ENCODE measurements at places on chromosomes 13 and 19.

GRCh38 chr13:97359181-97360057 is 74.5 kb upstream of the RAP2A start:
- DNase-seq: peak; percentile 40

DNA sequence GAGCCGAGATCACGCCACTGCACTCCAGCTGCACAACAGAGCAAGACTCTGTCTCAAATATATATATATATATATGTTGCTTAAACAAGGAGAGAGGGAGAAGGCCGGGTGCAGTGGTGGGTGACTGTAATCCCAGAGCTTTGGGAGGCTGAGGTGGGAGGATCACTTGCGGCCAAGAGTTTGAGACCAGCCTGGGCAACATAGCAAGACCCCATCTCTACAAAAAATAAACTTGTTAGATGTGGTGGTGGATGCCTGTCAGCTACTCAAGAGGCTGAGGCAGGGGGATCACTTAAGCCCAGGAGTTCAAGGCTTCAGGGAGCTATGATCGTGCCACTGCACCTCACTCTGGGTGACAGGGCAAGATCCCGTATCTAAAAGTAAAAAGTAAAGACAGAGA is 5.3 kb upstream of the HSD17B14 start:
- no peak for DNase-seq

- DNase-seq: no peak
Measured at GRCh38 chr13:112657850-112658445, 31.9 kb upstream of the ATP11A start.

DNA sequence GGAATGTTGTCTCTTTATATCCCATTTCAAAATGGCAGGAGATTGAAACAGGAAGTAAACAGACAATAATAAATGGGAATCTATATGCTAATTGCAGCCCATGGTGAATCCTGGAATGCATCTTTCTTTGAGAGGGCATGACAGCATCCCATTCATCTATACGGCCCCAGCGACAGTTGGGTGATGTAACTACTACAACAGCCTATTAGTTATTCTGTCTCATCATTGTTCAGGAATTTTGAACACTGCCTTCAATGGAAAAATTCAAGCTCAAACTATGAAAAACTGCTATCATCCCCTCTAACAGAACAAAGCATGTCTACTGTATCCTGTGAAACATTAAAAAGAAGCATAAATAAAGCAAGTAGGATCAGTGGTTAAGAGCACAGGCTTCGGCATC is 262.1 kb downstream of the DCT start:
- no peak for DNase-seq

- no peak for DNase-seq
Measured at GRCh38 chr13:21698817-21699679, 28.2 kb downstream of the FGF9 start.

- DNase-seq: no peak
Measured at GRCh38 chr19:43564800-43565199, 10.5 kb downstream of the XRCC1 start.

GRCh38 chr19:48445606-48446481 is at the start of gene GRWD1:
Gene GRWD1 (plus strand): TSS chr19:48445983. CDS start chr19:48446006, 23 bp downstream.
- peak; percentile 100 for DNase-seq

DNA sequence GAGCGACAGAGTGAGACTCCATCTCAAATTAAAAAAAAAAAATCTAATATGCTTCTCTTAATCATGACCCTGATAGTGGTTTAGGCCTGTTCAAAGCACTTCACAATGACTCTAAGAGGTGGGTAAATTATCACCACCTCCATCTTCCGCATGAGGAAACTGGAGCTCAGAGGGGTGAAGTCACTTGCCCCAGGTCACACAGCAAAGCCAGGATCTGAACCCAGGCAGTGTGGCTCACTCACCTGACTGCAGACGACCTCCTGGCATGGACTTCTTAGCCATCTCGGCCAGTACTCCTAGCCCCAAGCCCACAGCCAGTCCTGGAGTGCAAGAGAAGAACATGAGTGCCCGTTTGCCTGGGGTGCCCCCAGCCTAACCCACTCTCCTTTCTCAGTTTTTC is 6.9 kb downstream of the COQ8B start:
- DNase-seq: no peak
